B cell (primary cell): ENCODE measurements at places on chromosomes 4 and X. TPM values are rescaled to one million over a fixed set of nuclear protein-coding genes. Genes with fewer than 3 reads are reported as not detected.

DNA sequence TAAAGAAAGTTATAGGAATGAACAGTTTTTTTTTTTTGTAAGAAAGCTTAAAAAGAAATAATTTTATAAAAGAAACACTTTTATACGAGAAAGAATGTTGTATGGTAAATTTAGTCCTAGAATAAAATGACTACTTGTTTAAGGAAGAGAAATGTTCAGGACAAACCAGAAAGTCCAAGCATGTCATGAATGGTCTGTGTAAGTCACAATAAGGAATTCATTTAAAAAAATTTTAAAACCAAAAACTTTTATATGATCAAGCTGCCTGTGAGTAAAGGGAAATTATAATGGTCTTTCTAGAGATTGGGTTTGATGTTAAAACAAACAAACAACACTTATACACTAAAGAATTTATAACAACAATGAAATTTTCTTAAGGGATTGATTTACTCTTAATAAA, 858.9 kb upstream of the PCDH7 start:
- H3K27me3 ChIP-seq = no peaks in the 10 kb centered on the region
- H3K4me3 ChIP-seq = no peak overlapping the region
- H3K4me1 ChIP-seq = no peaks in the 10 kb centered on the region
- no peak for DNase-seq

DNA sequence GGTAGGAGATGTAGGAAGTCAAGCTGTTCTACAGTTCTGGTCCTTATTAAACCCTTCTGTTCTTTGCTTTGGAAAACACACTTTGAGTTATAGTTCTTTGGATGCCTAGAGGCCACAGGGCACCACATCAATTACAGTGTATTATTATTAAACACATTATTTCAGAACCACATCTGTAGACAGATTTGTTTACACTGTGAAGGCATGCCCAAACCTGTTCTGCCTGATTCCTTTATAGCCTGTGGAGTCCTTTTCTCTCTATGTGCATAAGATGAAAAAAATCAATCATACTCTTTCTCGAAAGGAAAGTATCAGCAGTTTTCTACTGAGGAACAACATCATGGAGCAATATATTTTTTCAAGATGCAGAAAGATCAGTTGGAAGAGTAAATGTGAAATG, 371.3 kb upstream of the INTU start:
- H3K36me3 ChIP-seq = no peaks in the 10 kb centered on the region
- no peak overlapping the region for H3K4me3 ChIP-seq
- no peak overlapping the region for H3K27ac ChIP-seq

GRCh38 chrX:153564047-153564606, 34.8 kb downstream of the CCNQ start:
- no peaks in the 10 kb centered on the region for H3K27me3 ChIP-seq
- no peaks in the 10 kb centered on the region for H3K4me1 ChIP-seq
- DNase-seq = no peak
- H3K4me3 ChIP-seq = no peak overlapping the region
- no peak overlapping the region for H3K27ac ChIP-seq
- no peaks in the 10 kb centered on the region for H3K36me3 ChIP-seq

- no peaks in the 10 kb centered on the region for H3K36me3 ChIP-seq
- DNase-seq = no peak
- no peaks in the 10 kb centered on the region for H3K27me3 ChIP-seq
- H3K4me1 ChIP-seq = no peaks in the 10 kb centered on the region
- no peak overlapping the region for H3K27ac ChIP-seq
Measured at GRCh38 chr4:103496800-103497199, 223.0 kb downstream of the TACR3 start.

DNA sequence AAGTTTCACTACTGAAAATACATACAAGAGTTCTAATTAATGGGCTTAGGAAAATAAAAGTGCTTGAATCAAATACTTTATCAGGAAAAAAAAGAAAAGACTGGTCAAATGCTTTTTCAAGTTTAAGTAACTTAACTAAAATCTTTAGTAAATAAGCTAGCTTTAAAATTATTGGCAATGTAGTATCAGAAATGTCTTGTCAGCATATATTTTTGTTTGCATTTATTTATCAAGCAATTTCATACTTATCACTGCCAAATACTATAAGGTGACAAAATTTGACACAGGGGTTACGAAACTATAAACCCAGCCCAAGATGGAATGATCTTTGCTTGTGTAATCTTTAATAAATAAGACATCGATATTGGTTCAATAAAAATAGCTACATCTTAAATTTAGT, 31.8 kb upstream of the MAGEA4 start:
- H3K27ac ChIP-seq = no peak overlapping the region
- no peaks in the 10 kb centered on the region for H3K4me1 ChIP-seq
- no peaks in the 10 kb centered on the region for H3K27me3 ChIP-seq
- no peak overlapping the region for H3K4me3 ChIP-seq
- DNase-seq = no peak

GRCh38 chr4:36990128-36990872, 254.2 kb upstream of the NWD2 start:
- no peaks in the 10 kb centered on the region for H3K4me1 ChIP-seq
- no peak overlapping the region for H3K27ac ChIP-seq
- no peak overlapping the region for H3K4me3 ChIP-seq
- H3K27me3 ChIP-seq = no peaks in the 10 kb centered on the region

GRCh38 chr4:2042204-2042946, 16.8 kb upstream of the NAT8L start:
- H3K4me1 ChIP-seq = peaks cover 18% of the 10 kb centered on the region
- H3K36me3 ChIP-seq = no peaks in the 10 kb centered on the region
- H3K27me3 ChIP-seq = peaks cover 8% of the 10 kb centered on the region
- DNase-seq = peak; percentile 51

GRCh38 chr4:129641179-129641578, 545.2 kb downstream of the C4orf33 start:
- no peaks in the 10 kb centered on the region for H3K27me3 ChIP-seq
- H3K4me3 ChIP-seq = no peak overlapping the region
- H3K36me3 ChIP-seq = no peaks in the 10 kb centered on the region
- no peaks in the 10 kb centered on the region for H3K4me1 ChIP-seq
- no peak overlapping the region for H3K27ac ChIP-seq

- DNase-seq = no peak
- no peak overlapping the region for H3K27ac ChIP-seq
- no peaks in the 10 kb centered on the region for H3K36me3 ChIP-seq
- no peaks in the 10 kb centered on the region for H3K4me1 ChIP-seq
- H3K4me3 ChIP-seq = no peak overlapping the region
Measured at GRCh38 chr4:85228264-85228663, 246.7 kb upstream of the ARHGAP24 start.

DNA sequence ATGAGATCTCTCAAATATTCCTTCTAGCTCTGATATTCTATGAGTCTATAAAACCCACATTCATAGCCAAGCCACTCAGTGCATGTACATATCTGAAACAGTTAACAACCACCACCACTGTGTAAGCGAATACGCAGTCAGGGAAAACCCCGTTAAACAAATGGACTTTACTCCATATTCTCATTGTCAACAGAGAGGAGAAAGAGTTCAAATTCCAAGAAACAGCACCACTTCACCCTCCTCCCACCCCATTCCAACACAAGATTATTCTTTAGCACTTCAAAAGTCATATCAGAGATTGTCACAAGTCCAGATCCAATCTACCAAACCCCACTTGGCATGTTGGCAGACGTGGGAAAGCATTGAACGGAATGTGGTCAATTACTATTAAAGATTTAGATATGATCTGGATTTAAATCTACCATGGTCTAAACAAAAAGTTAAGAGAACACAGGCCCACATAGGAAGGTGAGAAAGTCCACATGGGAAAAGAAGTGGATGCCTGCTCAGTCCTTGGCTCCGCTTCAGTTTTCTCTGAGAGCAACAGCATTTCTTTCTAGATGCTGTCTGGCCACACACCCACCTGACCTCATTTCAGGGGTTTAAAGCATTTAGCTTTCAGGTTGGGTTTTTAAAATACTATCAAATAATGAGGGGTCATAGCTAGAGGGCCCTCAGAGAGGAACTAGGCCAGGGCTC, 39.8 kb upstream of the KLHL13 start:
- H3K27me3 ChIP-seq = no peaks in the 10 kb centered on the region
- no peak overlapping the region for H3K27ac ChIP-seq
- no peaks in the 10 kb centered on the region for H3K36me3 ChIP-seq

GRCh38 chr4:123401271-123402120, 4.9 kb downstream of the SPRY1 start:
- peaks cover 11% of the 10 kb centered on the region for H3K27me3 ChIP-seq
- H3K27ac ChIP-seq = no peak overlapping the region
- no peak overlapping the region for H3K4me3 ChIP-seq
- H3K36me3 ChIP-seq = no peaks in the 10 kb centered on the region
- H3K4me1 ChIP-seq = peaks cover 18% of the 10 kb centered on the region

- no peaks in the 10 kb centered on the region for H3K4me1 ChIP-seq
- H3K4me3 ChIP-seq = no peak overlapping the region
Measured at GRCh38 chr4:134551348-134551747, 349.8 kb upstream of the PABPC4L start.

DNA sequence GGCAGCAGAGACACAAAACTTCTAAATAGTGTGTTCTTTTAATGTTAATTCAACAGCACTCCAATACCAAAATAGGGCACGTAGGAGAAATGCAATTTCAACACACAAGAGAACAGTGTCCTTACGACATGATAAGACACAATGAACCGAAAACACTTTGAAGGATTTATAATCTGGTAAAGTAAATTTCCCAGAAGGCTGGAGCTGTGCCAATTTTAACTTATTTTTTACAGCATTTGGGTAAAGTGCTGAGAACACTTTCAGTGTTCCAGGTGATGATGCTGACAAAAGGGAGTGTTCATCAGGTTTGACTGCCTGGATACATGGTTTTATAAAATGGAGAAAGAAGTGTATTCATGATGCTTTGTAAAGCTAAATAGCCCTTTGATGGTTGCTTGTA, 76.5 kb downstream of the MAPK10 start:
- no peak overlapping the region for H3K4me3 ChIP-seq
- no peak for DNase-seq
- H3K27me3 ChIP-seq = no peaks in the 10 kb centered on the region

GRCh38 chr4:81424336-81424735, 47.4 kb downstream of the RASGEF1B start:
- H3K4me1 ChIP-seq = peaks cover 12% of the 10 kb centered on the region
- H3K36me3 ChIP-seq = peaks cover 44% of the 10 kb centered on the region
- H3K4me3 ChIP-seq = no peak overlapping the region
- H3K27ac ChIP-seq = no peak overlapping the region
- peak; percentile 35 for DNase-seq

DNA sequence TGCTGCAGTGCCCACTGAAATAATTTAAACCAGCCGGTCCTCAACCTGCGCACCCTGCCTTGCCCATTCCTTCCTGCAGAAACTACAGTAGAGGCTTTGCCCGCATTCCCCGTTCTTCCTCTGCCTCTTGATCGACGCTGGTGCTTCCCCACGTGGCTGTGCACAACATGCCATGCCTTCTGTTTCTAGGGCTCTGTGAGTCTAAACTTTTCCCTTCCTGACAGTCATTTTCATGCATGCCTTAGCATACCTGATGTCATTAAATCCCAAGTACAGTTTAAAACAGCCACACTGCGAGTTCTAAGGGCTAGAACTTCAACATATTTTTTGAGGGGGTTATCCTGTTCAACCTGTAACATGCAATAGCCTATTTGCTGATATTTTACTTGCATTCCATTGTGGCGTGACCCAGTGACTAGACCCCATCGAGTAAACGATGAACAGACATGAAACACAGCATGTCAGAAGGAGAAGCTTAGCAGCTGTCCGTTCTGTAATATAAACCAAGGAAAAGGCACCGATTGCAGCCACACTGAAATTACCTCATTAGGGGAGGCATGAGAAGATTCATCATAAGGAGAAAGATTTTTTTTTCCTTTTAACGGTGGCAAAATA, 232.5 kb downstream of the ARHGAP10 start:
- no peaks in the 10 kb centered on the region for H3K36me3 ChIP-seq
- no peaks in the 10 kb centered on the region for H3K4me1 ChIP-seq
- no peaks in the 10 kb centered on the region for H3K27me3 ChIP-seq
- H3K27ac ChIP-seq = no peak overlapping the region

GRCh38 chrX:56788717-56789122, 59.7 kb downstream of the NBDY start:
- no peak for DNase-seq
- no peaks in the 10 kb centered on the region for H3K27me3 ChIP-seq
- no peak overlapping the region for H3K27ac ChIP-seq
- H3K4me1 ChIP-seq = peaks cover 13% of the 10 kb centered on the region
- H3K4me3 ChIP-seq = no peak overlapping the region

DNA sequence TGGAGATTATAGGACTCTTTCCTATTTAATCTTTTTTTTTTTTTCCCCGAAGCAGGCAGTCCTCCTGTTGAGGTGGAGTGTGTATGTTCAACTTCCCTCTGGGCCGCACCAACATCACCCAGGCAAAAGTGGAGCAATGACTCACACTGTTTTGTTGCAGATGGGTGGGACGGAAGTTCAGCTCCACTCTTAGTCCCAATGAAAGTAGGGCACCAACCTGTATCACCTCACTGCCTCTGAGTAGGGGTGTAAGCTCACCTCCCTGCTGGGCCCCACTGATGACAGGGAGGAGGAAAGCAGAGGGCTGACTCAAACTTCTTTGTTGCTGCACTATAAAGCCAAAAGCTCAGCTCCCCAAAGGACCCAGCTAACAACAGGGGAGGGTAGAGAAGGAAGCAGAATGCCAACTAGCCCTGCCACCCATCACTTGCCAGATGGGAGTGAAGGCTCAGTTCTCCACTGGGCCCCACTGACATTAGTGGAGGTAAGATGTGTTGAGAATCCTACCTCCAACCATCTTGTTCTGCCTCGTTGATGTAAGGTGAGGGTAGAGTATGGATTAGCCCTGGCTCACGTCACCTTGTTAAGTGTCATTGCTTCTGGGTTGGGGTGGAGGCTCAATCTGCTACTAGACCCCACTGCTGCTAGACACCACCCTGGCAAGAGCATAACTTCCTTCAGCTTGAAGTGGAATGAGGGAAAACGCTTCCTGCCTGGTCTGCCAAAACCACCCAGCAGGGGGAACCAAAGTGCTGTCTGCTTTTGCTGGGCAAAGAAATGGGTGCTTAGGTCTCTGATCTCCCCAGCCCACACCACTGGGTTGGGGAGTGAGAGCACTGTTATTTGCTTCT, 14.1 kb downstream of the RPS6KA3 start:
- H3K27ac ChIP-seq = no peak overlapping the region
- H3K27me3 ChIP-seq = no peaks in the 10 kb centered on the region
- no peaks in the 10 kb centered on the region for H3K36me3 ChIP-seq
- H3K4me3 ChIP-seq = no peak overlapping the region
- peaks cover 13% of the 10 kb centered on the region for H3K4me1 ChIP-seq

GRCh38 chr4:123880631-123881030, 484.0 kb downstream of the SPRY1 start:
- no peaks in the 10 kb centered on the region for H3K27me3 ChIP-seq
- H3K4me3 ChIP-seq = no peak overlapping the region
- no peaks in the 10 kb centered on the region for H3K4me1 ChIP-seq
- H3K36me3 ChIP-seq = no peaks in the 10 kb centered on the region
- DNase-seq = no peak

The SH3D19 gene
- not detected in 2 replicates for total RNA-seq

The ITM2A gene
- total RNA-seq = 14.9 and 17.7 TPM in 2 replicates

The SUPT20HL1 gene
- not detected in 2 replicates for total RNA-seq

The TMPRSS11E gene
- total RNA-seq = not detected in 2 replicates

The BEX4 gene
- total RNA-seq = 17.2 and 19.8 TPM in 2 replicates

The RAB40AL gene
- 0.34 and 1.4 TPM in 2 replicates for total RNA-seq

The MXD4 gene
- 67.3 and 70.6 TPM in 2 replicates for total RNA-seq

The PHKA1 gene
- total RNA-seq = 0.20 and 0.22 TPM in 2 replicates

The TECRL gene
- total RNA-seq = not detected in 2 replicates

The TLR2 gene
- 5.0 and 5.4 TPM in 2 replicates for total RNA-seq

The CSAG3 gene
- total RNA-seq = not detected in 2 replicates

The ARMCX1 gene
- 0.17 TPM in 2 replicates for total RNA-seq

The FGF16 gene
- total RNA-seq = not detected in 2 replicates

The NDST4 gene
- total RNA-seq = not detected in 2 replicates

The AFF2 gene
- 12.0 and 12.9 TPM in 2 replicates for total RNA-seq

The IL13RA1 gene
- 36.1 and 36.7 TPM in 2 replicates for total RNA-seq

The ZNF630 gene
- total RNA-seq = not detected in 2 replicates

The CT45A10 gene
- not detected in 2 replicates for total RNA-seq

The GRIA2 gene
- total RNA-seq = not detected in 2 replicates

The SPARCL1 gene
- total RNA-seq = not detected in 2 replicates

The MND1 gene
- total RNA-seq = not detected in 2 replicates

The GBA3 gene
- total RNA-seq = not detected in 2 replicates
